ENCODE measurements at places on chromosomes 5 and 9. TPM values are rescaled to one million over a fixed set of nuclear protein-coding genes. Genes with fewer than 3 reads are reported as not detected.
A peak's percentile ranks its signal among the peaks of the same experiment; 100 is the strongest.

Gene SMIM32
- not detected for polyA plus RNA-seq

DNA sequence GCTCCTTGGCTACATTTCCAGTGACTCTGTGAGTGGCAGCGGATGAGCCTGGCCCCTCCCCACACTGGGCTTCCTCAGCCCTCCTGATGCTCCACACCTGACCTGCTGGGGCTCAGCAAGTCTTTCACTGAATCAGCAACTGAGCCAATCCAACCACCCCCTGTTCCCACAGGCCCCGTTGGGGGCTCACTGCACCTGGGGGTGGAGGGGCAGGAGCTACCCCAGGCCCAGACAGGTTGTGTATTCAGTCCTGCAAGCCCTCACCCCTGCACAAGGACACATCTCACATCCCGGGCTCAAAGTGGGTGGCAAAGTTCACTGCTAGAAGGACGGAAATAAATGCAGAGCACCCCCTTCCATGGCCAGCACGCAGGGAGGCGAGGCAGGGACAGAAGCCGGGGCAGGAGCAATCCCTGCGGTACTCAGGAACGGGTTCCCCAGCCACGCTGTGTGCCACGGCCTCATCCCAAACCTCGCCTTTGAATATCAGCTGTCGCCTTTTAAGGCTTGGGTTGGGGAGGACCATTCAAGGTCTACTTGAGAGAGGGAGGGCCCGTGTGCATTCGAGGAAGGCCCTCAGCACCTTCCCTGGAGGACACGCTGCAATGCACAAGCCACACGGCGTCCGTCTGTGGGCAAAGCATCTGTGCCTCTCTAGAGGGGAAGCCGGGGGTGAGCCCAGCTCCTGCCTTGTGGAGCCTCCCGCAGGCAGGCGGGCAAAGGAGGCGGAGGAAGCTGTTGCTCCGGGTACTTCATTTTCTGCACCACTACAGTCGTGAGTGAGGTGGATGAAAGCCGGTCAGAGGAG is 75.0 kb upstream of the SARDH start:
- DNase-seq = no peak

- no peak for DNase-seq
These were observed 727.1 kb upstream of the GRAMD2B start for GRCh38 chr5:125695996-125696655.

GRCh38 chr9:125190361-125190801 is 778 bp upstream of the PPP6C start:
- no peak for DNase-seq

DNA sequence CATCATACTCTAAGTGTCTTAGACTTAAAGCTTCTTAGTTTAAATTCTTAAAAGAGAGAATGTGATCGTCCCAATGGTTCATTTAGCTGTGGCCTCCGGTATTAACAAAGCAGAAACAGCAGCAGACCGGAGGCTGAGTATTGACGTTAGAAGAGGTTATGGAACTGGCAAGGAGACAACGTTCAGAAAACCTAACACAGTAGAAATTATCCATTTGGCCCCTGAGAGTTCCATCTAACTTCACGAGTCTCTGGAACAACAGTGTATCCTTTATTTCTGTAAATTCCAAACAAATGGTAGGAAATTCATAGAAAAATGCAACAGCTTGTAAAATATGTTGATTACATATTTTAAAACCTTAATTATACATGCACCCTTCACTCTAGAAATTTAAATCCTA is 107.3 kb upstream of the PTGER4 start:
- DNase-seq = no peak

Gene BARHL1
- polyA plus RNA-seq = not detected

Gene PCSK1
- polyA plus RNA-seq = 0.11 TPM

- DNase-seq = no peak
These were observed 104.7 kb downstream of the EFNA5 start for GRCh38 chr5:107565791-107566767.

DNA sequence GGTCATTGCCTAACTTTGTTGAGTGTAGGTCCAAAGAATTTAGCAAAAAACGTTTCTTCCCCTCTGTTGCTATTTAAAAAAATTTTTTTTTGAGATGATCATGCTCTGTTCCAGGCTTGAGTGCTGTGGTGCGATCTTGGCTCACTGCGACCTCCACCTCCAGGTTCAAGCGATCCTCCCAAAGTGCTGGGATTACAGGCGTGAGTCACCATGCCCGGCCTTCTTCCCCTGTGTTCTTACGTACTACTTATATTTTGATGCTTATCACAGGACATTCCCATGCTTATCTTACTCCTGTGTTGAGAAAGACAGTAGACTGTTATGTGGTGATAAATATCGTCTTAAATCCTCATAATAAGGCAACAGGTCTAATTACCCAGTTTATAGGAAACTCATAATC is 2.5 kb downstream of the ACER2 start:
- peak; percentile 27 for DNase-seq

Gene OMD
- 0.21 TPM for polyA plus RNA-seq

DNA sequence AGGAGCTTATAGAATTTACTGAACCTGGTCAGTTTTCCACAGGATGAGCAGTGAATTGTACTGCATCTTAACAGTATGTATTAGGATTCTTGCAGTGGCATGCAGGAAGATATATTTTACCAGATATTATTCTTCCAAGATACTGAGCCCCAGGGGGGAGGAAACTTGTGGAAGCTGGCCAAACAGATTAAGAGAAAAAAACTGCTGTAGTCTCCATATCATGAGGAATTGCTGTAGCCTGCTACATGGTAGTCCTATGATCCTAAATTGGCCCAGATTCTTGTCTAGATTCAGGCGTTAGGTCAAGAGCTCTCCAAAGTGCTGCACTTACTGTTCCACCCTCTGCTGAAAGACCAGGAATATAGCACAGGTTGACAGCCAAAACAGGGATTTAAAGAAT is 275.5 kb upstream of the TAS2R1 start:
- no peak for DNase-seq

Gene CSF2
- polyA plus RNA-seq = not detected

GRCh38 chr9:75148561-75148960 is 60.2 kb downstream of the OSTF1 start:
- peak; percentile 88 for DNase-seq

- no peak for DNase-seq
These were observed 71.3 kb upstream of the OLFM1 start for GRCh38 chr9:135016037-135016640.

DNA sequence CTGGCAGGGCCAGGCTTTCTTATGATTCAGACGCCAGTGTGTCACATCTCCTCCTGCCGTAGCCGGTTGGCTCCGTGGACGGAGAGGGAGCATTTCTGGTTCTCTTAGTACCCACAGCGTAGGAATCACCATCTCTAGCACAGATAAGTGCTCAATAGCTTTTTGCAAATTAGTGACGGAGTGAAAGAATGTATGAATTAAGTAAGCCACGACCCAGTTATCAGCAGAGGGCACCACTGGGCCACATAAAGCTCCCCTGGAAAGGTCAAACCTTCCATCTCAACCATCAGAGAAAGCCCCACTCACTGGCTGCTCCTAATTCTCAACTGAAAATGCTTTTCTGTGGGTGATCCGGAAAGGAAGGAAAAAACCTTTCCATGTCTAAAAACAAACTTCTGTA is 317.0 kb upstream of the ADCY2 start:
- DNase-seq = no peak

Gene CDO1
- 1.8 TPM for polyA plus RNA-seq

- no peak for DNase-seq
These were observed 83.1 kb downstream of the DPYSL3 start for GRCh38 chr5:147426640-147427327.

GRCh38 chr9:133430244-133430643 is 8.1 kb downstream of the ADAMTS13 start:
- DNase-seq = no peak

Gene SLC45A2
- not detected for polyA plus RNA-seq

Gene FOXD4L3
- not detected for polyA plus RNA-seq

Gene LVRN
- 0.05 TPM for polyA plus RNA-seq

DNA sequence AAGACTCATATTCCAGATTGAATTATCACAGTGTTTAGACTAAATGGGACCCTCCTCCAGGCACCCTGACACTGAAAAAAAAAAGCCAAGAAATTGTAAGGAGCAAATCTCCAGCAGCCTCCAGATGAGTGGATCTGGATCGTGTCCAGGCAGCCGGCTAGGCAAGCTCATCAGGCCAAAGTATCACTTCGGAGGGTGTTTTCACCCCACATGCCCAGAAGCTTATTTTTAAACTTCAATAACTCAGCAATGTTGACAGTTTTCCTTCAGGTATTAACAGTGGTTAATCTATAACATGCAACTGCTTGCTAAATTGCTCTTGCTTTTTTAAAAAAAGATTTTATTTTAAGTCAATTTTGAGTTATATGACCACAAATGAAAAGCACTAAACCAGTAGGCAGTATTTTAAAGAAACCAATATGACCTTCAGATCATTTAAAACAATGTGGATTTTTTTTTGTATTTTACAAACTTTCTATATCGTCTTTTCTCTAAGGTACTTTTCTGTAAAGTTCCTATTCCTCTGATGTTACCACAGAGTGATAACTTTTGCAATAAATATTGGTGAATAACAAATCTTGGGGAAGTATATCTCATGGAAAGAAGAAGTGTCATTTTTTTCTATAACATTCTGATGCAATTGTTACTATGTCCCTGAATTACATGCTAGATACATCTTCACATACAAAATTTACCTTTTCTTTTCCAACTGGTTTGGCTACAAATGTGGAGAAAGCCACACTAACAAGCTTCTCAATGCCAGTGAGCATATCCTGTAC is 30.7 kb downstream of the ACOT12 start:
- no peak for DNase-seq

Gene SLCO6A1
- not detected for polyA plus RNA-seq

- DNase-seq = no peak
These were observed 178.2 kb downstream of the SEC61B start for GRCh38 chr9:99400184-99400731.

DNA sequence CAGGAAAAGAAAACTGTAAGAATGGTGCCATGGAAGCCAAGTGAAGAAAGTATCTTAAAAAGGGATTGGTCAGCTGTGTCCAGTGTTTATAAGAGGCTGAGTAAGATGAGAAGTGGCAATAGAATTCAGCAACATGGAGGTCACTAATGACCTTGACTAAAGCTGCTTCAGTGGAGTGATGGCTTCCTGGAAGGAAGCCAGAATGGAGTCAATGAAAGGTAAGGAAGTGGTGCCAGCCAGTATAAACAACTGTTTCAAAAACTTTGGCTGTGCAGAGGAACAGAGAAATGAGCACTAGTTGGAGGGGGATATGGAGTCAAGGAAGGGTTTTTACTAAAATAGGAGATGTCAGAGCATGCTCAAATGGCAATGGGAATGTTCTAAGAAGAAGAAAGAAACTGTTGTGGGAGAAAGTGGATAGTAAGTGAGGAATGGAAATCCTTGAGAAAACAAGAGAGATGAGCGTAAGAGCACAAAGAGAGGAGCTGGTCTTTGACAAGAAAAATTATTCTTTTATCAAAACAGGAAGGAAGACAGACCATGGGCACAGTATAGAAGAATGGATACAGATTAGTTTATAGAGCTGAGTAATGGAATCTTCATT is 11.1 kb upstream of the NRG2 start:
- no peak for DNase-seq

Gene LOX
- polyA plus RNA-seq = 632 TPM

Gene SPINK6
- not detected for polyA plus RNA-seq

DNA sequence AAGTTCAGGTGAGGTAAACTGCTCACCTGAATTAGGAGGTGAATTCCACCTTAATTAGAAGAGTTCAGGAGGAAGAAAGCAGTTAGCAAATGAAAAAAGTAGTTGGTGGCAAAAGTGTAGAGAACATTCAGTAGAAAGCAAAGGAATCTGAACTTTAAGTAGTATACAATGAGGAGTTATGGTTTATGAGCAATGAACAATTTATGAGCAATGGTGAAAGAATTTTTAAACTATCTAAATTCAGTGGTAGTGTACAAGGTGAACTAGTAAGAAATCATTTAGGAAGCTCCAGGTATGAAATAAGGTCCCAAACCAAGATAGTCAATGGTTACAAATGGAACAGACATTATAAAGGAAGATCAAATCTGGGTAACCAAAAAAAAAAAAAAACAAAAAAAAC is 3.1 kb downstream of the CETN3 start:
- DNase-seq = no peak

Gene TEX48
- not detected for polyA plus RNA-seq

- no peak for DNase-seq
These were observed 28.4 kb downstream of the PAX5 start for GRCh38 chr9:37005517-37006140.

GRCh38 chr9:131319486-131319885 is 30.0 kb downstream of the PLPP7 start:
- DNase-seq = no peak

GRCh38 chr9:35920051-35920620 is 10.8 kb downstream of the SPAAR start:
- no peak for DNase-seq

DNA sequence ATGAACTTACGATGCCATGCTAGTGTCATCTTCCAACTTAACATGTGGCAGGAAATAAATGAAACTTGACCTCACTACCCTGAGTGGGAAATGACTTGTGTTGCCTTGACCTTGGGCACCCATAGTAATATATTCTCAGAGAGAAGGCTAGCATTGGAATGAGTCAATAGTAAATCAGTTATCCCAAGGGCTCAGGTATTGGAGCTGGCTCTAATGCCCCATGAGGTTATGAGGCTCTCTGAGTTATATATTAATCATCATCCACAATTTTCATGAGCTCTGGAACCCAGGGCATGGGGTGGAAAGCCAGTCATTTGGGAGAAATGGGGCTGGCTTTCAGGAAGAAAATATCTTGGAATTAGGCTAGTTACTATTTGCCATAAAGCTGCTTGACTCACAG is 42.4 kb upstream of the SMIM32 start:
- DNase-seq = no peak

DNA sequence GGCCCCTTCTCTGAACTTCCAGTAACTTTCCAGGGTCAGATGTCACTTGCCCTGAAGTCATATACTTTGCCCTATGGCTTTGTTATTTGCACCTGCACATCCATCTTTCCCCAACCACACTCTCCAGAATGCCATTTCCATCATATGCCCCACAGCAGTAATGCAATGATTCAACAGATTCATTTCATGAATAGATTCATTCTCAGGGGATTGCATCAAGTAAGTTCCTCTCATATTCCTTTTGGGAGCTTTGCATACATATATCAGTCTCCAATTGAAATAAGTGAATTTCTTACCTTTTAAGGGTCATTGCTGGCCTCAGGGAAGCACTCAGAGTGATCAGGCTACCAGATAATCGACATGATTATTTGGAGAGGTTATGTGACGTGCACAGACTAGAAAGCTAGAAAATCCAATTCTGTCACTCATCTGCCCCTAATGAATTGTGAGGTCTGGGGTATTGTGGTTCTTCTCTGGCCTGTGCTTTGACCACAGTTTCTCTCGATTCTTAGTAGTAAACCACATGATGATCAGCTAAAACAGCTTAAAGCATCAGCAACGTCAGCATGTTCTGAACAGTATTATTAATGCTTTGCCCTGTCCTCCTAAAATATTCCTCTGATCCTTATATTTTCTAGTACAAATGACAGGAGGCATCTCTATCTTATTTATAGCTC is 179.9 kb downstream of the ATPSCKMT start:
- DNase-seq = no peak

Gene SPATA31A3
- polyA plus RNA-seq = not detected

Gene ZDHHC11B
- polyA plus RNA-seq = 0.05 TPM

Gene LCN1
- not detected for polyA plus RNA-seq

Gene NLN
- polyA plus RNA-seq = 15.4 TPM

GRCh38 chr9:92680166-92681119 is 10.5 kb upstream of the IPPK start:
- no peak for DNase-seq
